ENCODE measurements at places on chromosomes 5 and 9. TPM values are rescaled to one million over a fixed set of nuclear protein-coding genes. Genes with fewer than 3 reads are reported as not detected.

Gene PCDHA9
- under 0.01 TPM for total RNA-seq

Gene KIF24
- total RNA-seq: 2.1 TPM

Gene FGF1
- total RNA-seq: 15.5 TPM

DNA sequence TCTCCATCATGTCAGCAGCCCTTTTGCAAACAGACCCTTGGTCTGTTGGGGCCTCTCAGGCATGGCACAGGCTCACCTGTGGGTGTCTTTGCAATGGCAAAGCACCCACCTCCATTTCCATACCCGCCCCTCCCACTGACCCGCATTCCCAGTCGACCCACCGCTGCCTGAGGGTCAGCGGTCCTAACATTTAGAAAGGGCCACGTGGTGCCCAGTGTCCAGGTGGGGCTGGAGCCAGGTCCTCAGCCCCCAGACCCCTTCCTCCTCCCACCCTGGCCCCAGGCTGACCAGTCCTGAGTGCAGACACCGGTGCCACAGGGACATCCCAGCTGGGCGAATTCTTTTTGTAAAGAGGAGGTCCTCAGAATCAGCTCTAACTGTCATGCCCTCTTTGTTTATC lies 43.3 kb upstream of the CEP72 start:
- peaks cover 60% of the 10 kb centered on the region for H3K27me3 ChIP-seq
- no peak for DNase-seq
- no peak overlapping the region for H3K27ac ChIP-seq
- H3K4me3 ChIP-seq: no peak overlapping the region

GRCh38 chr9:114216081-114216480 lies 60.7 kb downstream of the COL27A1 start:
- H3K4me1 ChIP-seq: peaks cover 23% of the 10 kb centered on the region
- peaks cover 4% of the 10 kb centered on the region for H3K36me3 ChIP-seq
- H3K27ac ChIP-seq: no peak overlapping the region
- no peak for DNase-seq
- H3K27me3 ChIP-seq: no peaks in the 10 kb centered on the region

Gene FGD3
- total RNA-seq: not detected

GRCh38 chr5:73823508-73823925 lies 197.5 kb downstream of the ARHGEF28 start:
- no peaks in the 10 kb centered on the region for H3K36me3 ChIP-seq
- H3K27me3 ChIP-seq: no peaks in the 10 kb centered on the region
- peaks cover 10% of the 10 kb centered on the region for H3K4me1 ChIP-seq
- no peak for DNase-seq
- H3K27ac ChIP-seq: no peak overlapping the region

- DNase-seq: no peak
- H3K36me3 ChIP-seq: no peaks in the 10 kb centered on the region
- H3K4me3 ChIP-seq: no peak overlapping the region
- no peak overlapping the region for H3K27ac ChIP-seq
- H3K4me1 ChIP-seq: no peaks in the 10 kb centered on the region
Observed at GRCh38 chr9:93246111-93246510, 62.2 kb downstream of the WNK2 start.

GRCh38 chr9:68500457-68501381 lies 40.0 kb downstream of the TMEM252 start:
- DNase-seq: no peak
- H3K27ac ChIP-seq: no peak overlapping the region
- H3K36me3 ChIP-seq: no peaks in the 10 kb centered on the region

DNA sequence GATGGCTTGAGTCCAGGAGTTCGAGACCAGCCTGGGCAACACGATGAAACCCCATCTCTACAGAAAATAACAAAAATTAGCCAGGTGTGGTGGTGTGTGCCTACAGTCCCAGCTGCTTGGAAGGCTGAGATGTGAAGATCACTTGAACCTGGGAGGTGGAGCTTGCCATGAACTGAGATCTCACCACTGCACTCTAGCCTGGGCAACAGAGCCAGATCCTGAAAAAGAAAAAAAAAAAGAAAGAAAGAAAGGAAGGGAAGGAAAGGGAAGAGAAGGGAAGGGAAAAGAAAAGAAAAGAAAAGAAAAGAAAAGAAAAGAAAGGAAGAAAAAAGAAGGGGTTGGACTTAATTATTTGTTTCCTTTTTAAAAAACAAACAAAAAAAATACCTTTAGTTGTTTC lies 764.2 kb downstream of the IRX1 start:
- H3K36me3 ChIP-seq: no peaks in the 10 kb centered on the region
- no peaks in the 10 kb centered on the region for H3K27me3 ChIP-seq
- no peaks in the 10 kb centered on the region for H3K4me1 ChIP-seq
- no peak overlapping the region for H3K4me3 ChIP-seq
- H3K27ac ChIP-seq: no peak overlapping the region

- H3K4me1 ChIP-seq: peaks cover 23% of the 10 kb centered on the region
- no peaks in the 10 kb centered on the region for H3K36me3 ChIP-seq
- H3K27me3 ChIP-seq: no peaks in the 10 kb centered on the region
- H3K4me3 ChIP-seq: no peak overlapping the region
- H3K27ac ChIP-seq: no peak overlapping the region
Observed at GRCh38 chr9:122183501-122183900, 23.8 kb downstream of the MORN5 start.

- no peak overlapping the region for H3K27ac ChIP-seq
- H3K4me3 ChIP-seq: no peak overlapping the region
- no peak for DNase-seq
- no peaks in the 10 kb centered on the region for H3K36me3 ChIP-seq
- H3K27me3 ChIP-seq: no peaks in the 10 kb centered on the region
Observed at GRCh38 chr9:122188369-122188768, 28.7 kb downstream of the MORN5 start.

DNA sequence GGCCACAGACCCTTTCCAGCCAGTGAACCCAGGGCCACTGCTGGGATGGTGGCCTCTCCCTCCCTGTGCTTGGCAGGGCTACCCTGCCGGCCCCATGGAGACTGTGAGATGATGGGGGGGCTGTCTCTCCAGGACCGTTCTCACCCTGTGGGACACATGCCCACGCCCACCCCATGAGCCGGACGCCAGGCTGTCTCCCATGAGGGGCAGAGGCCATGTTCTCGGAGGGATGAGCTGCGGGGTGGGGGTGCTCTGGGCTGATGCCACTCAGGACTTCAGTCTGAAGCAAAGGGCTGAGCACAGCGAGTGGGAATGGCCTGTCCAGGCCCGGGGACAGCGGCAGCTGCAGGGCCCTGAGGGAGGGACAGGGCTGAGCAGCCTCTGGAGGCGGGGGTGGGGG lies 88.9 kb downstream of the KCNT1 start:
- no peak for DNase-seq
- no peaks in the 10 kb centered on the region for H3K4me1 ChIP-seq
- peaks cover 42% of the 10 kb centered on the region for H3K27me3 ChIP-seq
- no peaks in the 10 kb centered on the region for H3K36me3 ChIP-seq
- no peak overlapping the region for H3K4me3 ChIP-seq
- H3K27ac ChIP-seq: no peak overlapping the region

Gene NRARP
- total RNA-seq: 1.2 TPM

GRCh38 chr5:151255621-151256286 lies 2.8 kb downstream of the GM2A start:
- no peak overlapping the region for H3K4me3 ChIP-seq
- H3K36me3 ChIP-seq: no peaks in the 10 kb centered on the region
- no peak for DNase-seq
- peaks cover 12% of the 10 kb centered on the region for H3K4me1 ChIP-seq

DNA sequence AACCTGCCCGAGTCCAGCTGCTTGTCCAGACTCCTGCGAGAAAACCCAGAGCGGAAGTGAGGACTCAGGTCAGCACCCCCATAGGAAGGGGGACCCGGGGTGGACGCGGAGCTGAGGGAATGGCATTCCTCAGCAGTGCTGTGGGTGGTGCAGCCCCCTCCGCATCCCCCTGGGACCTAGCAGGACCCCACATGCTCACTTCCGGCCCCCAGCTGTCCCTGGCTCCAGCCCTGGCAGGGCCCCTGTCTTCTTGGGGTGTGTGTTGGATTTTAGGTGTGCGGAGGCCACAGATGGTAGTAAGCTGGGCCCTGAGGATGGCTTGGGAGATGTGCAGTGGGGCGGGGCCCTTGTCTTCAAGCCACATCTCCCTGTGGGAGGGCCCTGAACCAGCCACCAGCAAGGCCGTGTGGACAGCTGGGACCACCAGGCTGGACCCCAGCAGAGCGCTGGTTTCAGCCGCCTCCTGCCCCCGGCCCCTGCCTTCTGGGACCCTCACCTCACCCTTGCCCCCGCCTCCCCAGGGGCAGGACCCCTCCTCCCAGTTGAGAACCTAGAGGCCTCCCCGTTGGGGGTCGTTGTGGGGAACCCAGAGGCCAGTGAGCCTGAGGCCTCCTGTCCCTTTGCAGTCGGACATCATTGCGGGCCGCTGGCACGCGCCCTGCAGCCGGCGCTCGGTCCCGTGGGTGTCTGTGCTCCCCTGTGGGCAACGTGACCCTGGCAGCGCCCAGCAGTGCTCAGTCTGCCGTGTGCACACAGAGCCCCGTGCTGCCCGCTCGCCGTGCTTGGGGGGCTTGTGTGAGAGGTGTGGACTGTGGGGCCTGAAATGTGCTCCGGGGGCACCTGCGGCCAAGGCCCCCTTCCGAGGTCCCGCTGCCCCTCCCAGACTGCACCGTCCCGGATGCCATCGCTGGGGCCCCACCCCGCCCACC lies 10.8 kb upstream of the SLC9A3 start:
- no peak overlapping the region for H3K4me3 ChIP-seq
- no peak for DNase-seq
- H3K36me3 ChIP-seq: no peaks in the 10 kb centered on the region
- peaks cover 57% of the 10 kb centered on the region for H3K27me3 ChIP-seq

- H3K4me3 ChIP-seq: peak overlapping the region; percentile 82
- H3K27ac ChIP-seq: peak overlapping the region; percentile 90
- no peaks in the 10 kb centered on the region for H3K27me3 ChIP-seq
- no peak for DNase-seq
Observed at GRCh38 chr5:134647750-134648424, 698 bp upstream of the SEC24A start.

- DNase-seq: no peak
- H3K27me3 ChIP-seq: peaks cover 39% of the 10 kb centered on the region
- no peaks in the 10 kb centered on the region for H3K36me3 ChIP-seq
- no peak overlapping the region for H3K4me3 ChIP-seq
- H3K27ac ChIP-seq: no peak overlapping the region
- H3K4me1 ChIP-seq: peaks cover 11% of the 10 kb centered on the region
Observed at GRCh38 chr5:157267025-157267424, 1.1 kb downstream of the CYFIP2 start.

Gene THG1L
- total RNA-seq: 16.4 TPM

Gene DUSP1
- total RNA-seq: 322 TPM

DNA sequence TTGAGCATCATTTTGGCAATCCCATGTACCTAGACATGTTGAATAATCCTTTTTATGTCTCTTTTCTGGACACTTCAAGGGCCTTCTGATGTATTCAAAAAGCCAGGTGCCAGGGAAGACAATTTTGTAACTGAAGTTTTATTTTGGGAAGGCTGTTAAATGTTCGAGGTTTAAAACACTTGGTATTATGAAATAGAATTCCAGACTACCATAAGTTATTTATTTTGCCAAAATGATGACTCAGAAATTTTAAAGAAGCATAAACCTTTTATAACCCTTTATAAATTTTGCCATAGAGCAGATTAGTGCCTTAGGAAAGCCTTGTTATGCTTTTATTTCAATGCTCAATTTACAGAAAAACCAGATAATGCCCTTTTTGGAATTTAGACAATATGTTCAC lies 30.3 kb upstream of the UHRF2 start:
- DNase-seq: no peak
- H3K27me3 ChIP-seq: no peaks in the 10 kb centered on the region
- H3K4me3 ChIP-seq: no peak overlapping the region
- H3K4me1 ChIP-seq: no peaks in the 10 kb centered on the region
- no peaks in the 10 kb centered on the region for H3K36me3 ChIP-seq

- DNase-seq: peak; percentile 38
- peaks cover 35% of the 10 kb centered on the region for H3K4me1 ChIP-seq
Observed at GRCh38 chr5:9655641-9656040, 25.5 kb upstream of the TAS2R1 start.

DNA sequence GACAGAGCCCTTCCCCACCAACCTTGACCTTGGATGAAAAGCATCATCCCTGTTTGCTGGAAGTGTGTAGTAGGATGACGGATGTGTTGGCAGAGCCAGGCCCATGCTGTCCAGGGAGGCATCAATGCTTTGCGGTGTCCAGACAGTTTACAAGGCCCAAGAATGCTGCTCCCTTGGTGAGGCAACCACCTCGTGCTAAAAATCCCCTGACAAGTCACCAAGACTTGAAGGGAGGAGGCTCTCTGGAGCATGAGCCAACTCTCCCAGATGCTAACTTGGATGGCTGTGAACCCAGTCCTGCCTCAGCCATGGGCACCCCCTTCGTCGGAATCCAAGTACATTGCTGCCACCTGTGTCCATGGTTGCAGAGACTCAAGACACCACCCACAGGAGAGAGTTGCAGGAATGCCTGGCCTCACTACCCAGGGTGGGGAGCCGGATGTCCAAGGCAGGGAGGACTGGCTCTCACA lies 9.5 kb upstream of the NKD2 start:
- H3K4me3 ChIP-seq: no peak overlapping the region
- H3K27ac ChIP-seq: no peak overlapping the region
- peaks cover 6% of the 10 kb centered on the region for H3K4me1 ChIP-seq
- DNase-seq: peak; percentile 47
- peaks cover 6% of the 10 kb centered on the region for H3K27me3 ChIP-seq

DNA sequence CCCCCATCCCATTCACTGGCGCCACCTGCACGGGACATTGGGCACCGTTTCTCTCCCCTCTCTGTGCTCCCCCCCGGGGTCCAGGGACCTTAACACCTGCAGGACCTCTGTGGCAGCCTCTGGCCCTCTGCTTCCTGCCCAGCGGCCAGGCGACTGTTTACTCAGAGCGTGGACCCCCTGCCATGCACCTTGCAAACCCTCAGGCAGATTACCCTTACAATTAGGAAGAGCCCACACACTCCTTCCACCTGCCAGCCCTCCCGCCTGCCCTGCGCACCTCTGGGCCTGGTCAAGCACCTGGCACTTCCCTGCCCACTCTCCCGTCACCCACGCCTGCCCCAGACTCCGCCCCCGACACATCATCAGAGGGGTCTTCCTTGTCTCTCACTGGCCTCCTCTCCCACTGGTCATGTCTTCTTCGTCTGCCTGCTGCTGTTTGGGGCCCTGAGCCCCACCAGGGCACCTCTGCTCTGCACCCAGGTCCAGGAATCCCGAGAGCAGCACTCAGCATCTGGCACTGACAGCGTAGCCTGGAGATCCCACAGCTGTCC lies 281.3 kb upstream of the IRX4 start:
- H3K27me3 ChIP-seq: no peaks in the 10 kb centered on the region
- H3K4me3 ChIP-seq: no peak overlapping the region
- no peak overlapping the region for H3K27ac ChIP-seq
- no peaks in the 10 kb centered on the region for H3K36me3 ChIP-seq
- DNase-seq: no peak

Data from SJSA1 (cell line).